ENCODE measurements at places on chromosomes 3 and 15.

DNA sequence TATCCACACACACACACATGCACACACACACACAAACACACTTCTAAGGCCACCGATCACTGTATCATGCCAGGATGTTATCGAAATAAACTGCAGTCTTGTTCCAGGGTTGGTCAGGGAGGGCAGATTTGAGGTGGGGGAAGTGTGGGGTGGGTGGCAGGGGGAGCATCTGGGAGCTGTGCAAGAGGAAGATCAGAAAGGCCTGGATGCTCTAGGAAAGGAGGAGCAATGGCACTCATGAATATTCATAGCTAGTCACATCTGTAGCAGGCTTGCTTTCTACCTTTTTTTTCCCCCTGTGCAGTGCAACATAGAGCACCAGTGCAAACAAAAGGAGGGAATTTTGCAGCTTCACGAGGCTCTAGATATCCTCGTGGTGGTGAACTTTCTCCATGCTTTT lies 84.9 kb downstream of the MEIS2 start:
- no peak for DNase-seq

DNA sequence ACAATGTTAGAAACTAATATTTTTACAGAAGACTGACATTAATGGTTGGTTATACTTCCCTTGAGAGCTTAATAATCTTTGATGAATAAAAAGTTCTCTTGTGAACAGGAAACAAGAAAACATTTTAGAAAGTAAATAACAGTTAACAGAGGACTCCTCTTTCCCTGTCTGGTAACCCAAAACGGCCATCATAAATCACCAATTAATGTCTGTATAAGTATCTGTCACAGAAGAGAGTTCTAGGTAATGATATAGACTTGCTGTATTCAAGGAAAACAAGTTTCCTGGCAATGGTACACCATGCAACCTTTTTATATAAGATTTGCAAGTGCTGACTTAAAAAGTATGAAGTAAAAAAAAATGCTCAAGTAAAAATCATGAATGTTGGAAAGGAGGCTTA lies 426.7 kb downstream of the SOX2 start:
- no peak for DNase-seq

DNA sequence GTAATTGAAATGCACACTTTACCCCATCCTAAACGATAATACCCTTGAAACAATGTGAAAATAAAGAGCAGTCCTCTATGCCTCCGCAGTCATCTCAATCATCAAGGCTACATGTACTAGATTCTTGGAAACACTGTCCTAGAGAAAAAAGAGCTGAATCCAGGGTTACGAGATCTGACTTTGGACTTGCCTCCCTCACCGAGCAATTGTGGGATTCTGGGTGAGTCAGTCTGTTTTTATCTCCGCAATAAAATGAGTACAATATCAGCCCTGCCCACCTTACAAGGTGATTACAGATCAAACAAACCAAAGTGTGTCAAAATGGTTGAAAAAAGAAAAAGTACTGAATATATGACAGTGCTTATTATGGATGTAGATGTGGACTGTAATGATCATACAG lies 152.3 kb upstream of the SNTN start:
- no peak for DNase-seq

GRCh38 chr3:196501316-196502044 lies 2.1 kb downstream of the RNF168 start:
- DNase-seq: no peak

DNA sequence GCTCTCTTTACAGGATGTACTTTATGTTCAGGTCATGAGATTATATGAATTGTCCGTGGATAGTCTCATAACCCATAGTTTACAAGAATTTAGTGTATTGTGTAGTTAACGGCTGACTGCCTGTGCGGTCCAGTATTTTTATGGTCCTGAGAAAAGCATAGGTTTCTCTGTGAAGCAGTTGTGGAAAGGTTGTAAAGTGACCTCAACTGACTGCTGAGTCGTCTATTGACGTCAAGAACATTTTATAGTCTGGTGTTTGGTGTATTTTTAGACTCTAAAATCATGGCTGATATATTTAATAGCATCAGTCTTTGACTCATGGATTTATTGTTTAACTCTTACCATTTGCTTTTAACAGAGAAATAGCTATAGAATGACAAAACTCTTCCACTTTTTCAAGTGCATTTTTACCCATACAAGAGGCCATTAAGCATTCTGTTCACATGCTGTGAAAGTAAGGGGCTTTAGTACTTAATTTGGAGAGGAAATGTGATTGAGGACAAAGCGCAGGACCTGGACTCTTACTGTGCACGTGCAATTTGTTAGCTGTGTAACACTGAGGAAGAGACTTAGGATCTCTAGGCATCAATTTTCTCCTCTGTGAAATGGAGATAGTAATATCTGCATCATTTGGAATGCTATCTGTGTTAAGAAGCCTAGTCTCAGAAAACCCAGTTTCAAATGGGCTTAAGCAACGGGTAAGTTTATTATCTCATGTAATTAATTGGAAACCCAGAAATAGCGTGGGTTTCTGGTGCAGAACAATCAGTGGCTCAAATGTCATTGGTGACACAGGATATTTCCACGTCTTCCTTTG lies 240.8 kb downstream of the NFKBIZ start:
- no peak for DNase-seq

- DNase-seq: no peak
Observed at GRCh38 chr3:48845170-48845569, 2.5 kb downstream of the PRKAR2A start.

- DNase-seq: no peak
Observed at GRCh38 chr3:195570344-195570743, 13.4 kb downstream of the APOD start.

DNA sequence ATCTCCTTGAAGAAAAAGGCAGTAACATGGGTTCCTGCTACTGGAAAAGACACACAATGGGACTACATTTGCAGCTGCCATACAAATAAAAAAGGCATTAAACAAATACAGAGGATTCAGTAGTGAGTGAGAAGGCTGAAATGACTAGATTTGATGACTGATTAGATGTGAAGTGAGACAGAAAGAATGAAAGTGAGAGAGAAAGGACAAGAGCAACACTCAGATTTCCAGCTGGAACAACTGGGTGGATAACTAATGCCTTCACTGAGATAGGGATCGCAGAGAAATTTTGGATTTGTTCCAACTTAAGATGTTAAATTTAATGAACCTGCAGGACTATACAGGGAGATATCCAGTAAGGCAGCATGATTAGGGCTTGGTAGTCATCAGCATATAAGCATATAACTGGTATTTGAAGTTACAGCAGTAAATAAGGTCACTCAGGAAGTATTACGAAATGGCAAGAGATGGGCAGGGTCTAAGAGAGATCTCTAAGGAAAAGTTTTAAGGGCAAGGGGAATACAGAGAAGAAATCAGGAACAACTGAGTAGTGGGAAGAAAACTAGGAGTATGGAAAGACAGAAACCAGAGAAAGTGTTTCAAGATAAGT lies 8.2 kb downstream of the OSBPL11 start:
- DNase-seq: no peak

- DNase-seq: no peak
Observed at GRCh38 chr15:60414016-60414682, 16.4 kb upstream of the ANXA2 start.

- DNase-seq: no peak
Observed at GRCh38 chr3:160815280-160815679, 59.2 kb downstream of the PPM1L start.

GRCh38 chr15:32651229-32651837 lies 9.8 kb downstream of the SCG5 start:
- peak; percentile 6 for DNase-seq

- no peak for DNase-seq
Observed at GRCh38 chr3:106033654-106034053, 164.8 kb upstream of the CBLB start.

DNA sequence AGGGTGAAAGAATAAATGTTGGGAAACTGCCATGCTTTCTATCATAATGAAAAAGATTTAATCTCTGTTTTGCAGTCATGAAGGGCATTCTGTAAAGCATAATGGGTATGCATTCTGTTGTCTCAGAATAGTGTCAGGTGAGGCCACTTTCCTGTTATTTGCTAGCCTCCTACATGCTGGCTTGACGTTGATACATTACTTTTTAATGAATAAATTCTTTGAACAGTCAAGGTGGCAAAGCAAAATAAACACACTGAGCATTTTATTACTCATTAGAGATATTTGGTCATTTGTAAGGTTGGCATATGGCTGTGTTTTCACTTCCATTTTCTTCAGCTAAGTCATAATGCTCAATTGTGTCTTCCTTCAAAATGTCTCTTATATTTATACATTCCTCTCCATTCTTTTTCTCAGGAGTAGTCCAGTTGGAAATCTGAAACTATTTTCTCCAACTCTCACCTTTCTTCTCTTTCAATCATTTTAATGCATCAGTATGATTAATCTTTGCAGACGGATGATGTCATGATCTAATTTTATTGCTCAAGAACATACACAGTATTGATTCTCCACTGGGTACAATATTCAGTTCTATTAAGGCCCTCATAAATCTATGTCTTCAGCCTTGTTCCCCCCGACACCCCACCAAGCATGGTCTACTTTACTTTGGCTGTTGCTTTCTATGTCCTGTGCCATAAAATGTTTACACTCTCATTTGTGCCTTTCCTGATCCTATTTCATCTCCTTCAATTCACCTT lies 290.7 kb downstream of the GBE1 start:
- no peak for DNase-seq

DNA sequence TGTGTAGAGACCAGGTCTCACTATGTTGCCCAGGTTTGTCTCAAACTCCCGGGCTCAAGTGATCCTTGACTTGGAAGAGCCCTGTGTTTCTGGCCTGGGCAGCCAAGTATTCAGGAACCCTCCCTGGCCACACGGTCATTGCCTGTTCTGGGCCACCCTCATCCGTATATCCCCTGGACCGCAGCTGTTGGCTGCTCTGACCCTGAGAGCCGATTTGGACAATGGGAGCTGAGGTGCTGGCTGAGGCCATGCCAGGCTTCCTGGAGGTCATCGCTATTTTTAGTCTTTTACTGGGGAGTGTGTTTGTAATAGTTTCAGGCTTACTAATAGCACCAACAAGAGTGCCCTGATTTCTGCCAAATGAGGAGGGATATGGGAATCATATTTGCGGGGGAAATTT lies 60.7 kb downstream of the ADAMTS7 start:
- DNase-seq: no peak

DNA sequence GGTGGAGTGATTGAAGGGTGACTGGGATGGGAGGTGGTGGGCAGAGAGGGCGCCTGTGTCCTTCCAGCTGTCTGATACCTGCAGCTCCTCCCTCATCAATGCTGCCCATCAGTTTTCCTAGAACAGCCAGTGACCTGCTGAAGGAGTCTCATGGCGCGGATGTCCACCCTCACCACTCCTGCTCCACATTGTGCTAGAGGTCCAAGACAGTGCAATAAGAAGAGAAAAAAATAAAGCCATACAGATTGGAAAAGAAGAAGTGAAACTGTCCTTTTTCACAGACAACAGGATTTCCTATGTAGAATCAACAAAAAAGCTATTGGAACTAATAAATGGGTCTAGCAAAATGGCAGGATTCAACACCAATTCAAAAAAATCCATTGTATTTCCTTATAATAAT lies 7.4 kb downstream of the ZDHHC19 start:
- DNase-seq: no peak

DNA sequence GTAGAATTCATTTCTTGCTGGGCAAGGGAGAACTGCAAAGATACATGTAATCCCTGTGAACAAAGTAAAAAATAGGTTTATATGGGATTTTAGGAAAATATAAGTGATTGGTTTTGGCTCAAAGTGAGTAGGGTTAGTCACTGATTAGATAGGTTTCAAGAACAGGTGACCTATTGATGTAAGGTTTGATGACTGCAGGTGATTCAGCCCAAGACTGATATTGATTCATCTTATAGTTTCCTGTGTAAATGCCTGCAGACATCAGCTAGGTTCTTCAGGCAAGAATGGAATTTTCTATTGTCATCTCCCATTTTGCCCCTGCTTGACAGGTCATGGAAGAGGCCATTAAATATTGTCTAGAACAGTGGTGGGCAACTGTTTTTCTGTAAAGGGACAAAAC lies 23.9 kb upstream of the ARID3B start:
- DNase-seq: no peak

DNA sequence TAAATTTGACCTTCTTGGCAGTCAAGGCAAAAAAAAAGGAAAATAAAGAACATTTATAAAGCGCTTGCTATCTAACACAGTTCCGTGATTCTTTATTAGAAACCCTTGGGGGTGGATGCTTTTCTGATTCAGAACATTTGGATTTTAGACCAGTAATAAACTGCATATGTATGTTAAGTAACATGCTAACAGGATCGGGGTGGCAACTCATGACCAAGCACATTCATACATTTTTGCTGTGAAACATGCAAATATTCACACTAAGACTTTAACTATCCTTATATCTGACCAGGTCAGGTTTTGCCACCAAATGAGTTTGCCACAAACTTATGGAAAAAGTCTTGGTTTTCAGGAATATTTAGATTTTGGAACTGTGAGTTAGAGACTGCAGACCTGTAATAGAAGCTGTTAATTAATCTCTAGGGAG lies 30.4 kb upstream of the KLF13 start:
- DNase-seq: no peak

- DNase-seq: no peak
Observed at GRCh38 chr3:115341208-115341607, 194.1 kb upstream of the ZBTB20 start.

- DNase-seq: no peak
Observed at GRCh38 chr3:154334973-154335420, 10.7 kb upstream of the DHX36 start.

DNA sequence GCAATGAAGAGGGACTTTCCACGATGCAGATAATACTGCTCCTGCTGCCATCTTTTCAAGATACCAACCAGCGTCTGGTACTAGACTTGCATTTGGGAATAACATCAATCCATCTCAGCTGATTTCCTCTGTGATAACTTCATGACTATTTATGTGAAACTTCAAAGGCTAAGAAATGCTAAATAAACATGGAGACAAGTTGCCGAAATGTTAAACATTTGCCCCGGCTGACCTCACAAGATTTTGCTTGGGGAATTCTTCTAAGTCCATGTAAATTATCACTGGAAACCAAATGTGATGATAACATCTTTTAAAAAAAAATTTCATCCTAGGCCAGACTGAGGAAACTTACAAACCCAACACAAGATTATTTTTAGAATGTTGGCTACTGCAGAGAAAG lies 185.8 kb upstream of the PRICKLE2 start:
- no peak for DNase-seq

- no peak for DNase-seq
Observed at GRCh38 chr15:100311154-100311625, 30.6 kb downstream of the ADAMTS17 start.

- no peak for DNase-seq
Observed at GRCh38 chr3:8954938-8955763, 8.1 kb downstream of the RAD18 start.

GRCh38 chr3:60497902-60498301 lies 753.4 kb downstream of the FHIT start:
- no peak for DNase-seq

DNA sequence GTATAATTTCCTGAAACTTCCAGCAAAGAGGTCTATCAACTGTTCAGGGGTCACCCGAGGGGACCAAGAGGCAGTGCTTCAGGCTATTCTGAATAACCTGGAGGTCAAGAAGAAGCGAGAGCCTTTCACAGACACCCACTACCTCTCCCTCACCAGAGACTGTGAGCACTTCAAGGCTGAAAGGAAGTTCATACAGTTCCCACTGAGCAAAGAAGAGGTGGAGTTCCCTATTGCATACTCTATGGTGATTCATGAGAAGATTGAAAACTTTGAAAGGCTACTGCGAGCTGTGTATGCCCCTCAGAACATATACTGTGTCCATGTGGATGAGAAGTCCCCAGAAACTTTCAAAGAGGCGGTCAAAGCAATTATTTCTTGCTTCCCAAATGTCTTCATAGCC lies 6.8 kb downstream of the GCNT3 start:
- no peak for DNase-seq
